Epithelial cell of proximal tubule (primary cell): ENCODE measurements at places on chromosomes 12 and 14.
A peak's percentile ranks its signal among the peaks of the same experiment; 100 is the strongest.

DNA sequence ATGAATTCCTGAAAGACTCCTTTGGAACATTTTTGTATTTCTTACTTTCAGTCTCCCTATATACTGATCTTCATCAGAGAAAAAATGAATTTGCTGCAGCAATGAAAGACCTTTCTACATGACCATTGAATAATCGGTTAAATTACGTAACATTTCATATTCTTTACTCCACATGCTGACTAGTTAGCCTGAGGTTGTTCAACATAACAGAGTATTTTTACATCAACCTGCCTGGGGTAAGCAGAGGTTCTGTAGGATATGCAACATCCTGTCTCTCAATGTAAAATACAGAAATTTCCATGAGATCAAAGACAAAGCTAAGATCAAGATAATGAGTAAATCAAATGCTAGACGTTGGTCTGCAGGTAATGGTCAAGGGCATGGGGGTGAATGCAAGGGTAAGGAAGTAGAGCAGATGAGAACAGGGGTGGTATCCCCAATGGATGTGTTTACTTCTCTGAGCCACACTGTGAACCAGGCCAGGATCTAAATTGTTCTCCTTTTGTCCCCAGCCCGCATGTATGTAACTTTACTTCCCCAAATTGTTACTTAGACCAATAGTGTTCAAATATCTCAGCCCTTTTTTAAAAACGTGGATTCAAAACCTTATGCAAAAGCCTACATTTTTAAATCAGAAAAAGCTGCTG, 45.4 kb downstream of the DUSP6 start:
- DNase-seq = no peak

DNA sequence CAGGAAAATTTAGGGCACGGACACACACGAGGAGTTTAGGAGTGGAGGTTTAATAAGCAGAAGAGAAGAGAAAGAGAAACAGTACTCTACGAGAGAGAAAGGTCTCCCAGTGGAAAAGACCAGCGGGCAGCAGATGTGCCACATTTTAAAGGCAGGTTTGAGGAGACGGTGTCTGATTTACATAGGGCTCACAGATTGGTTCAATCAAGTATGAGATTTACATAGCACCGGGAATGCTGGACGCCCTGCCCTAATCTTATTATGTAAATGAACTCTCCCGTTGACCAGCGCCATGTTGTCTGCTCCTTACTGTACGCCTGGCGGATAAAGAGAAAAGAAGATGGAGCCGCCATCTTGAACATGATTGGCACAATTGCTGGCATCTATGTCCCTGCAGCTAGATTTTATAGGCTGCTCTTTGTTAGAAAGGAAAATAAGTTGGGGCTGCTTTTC, 17.9 kb downstream of the NFKBIA start:
- DNase-seq = no peak

GRCh38 chr14:56515739-56516138, 63.9 kb upstream of the TMEM260 start:
- no peak for DNase-seq

- no peak for DNase-seq
Observed at GRCh38 chr14:65210118-65210821, 108.0 kb upstream of the MAX start.

DNA sequence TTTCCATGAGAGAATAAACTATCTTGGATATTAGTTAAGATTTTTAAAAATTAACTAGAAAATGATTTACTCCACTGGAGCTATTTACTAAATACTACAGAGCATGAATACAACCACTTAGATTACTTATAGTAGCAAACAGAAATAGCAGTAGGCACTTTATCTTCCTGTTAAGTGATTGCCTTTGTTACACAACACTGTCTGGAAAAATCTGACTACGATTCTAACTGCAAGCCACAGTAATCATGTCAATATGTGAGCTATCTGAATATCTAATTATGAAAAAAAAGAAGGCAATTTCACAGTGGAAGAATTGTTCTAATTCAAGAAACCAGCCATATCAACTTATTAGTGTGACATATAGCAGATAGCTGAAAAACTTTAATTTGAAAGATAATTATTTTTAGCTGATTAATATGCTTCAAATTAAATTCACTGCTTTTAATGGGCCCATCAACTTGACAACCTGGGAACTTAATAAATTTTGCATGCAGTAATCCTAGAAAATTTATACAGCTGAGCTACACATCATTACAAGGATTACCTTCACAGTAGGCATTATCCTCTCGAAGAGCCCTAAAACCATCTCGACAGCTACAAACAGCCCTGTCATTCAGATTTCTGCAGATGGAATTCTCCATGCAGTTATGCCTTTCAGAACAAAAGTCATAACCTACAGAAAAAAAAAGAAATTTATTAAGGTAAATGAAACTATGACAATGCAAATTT, 172.8 kb downstream of the NELL2 start:
- DNase-seq = no peak

- DNase-seq = peak; percentile 10
Observed at GRCh38 chr12:44000309-44000952, 164.6 kb downstream of the TMEM117 start.

GRCh38 chr12:131061041-131061806, 107.5 kb downstream of the ADGRD1 start:
- DNase-seq = no peak

DNA sequence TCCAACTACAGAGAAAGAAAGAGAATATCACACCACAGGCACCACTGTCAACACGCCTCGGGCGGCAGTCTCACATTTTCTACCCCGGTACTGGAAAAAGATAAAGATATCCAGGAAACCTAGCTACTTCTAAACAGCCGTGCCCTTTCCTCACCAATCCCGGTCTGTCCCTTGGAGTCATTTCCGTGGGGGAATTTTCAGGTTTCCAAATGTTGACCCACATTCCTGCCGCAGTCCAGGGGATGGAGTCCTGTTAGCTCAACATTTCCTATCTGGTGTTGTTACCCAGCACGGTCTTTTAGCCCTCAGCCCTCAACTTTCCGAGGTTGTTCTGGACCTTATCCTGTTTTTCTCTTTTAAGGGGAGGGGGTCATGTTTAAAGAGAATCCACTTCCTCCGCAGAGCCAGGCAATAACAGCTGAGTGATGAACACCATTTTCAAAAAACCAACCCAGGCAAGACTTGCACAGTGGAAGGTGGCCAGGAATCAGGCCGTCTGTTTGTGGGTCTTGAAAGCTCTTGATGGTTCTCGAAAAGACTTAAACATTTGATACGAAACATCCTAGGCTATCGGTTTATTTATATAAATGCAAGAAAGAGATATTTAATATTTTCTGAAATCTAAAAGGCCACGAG, 4.6 kb downstream of the SSH1 start:
- DNase-seq = no peak

DNA sequence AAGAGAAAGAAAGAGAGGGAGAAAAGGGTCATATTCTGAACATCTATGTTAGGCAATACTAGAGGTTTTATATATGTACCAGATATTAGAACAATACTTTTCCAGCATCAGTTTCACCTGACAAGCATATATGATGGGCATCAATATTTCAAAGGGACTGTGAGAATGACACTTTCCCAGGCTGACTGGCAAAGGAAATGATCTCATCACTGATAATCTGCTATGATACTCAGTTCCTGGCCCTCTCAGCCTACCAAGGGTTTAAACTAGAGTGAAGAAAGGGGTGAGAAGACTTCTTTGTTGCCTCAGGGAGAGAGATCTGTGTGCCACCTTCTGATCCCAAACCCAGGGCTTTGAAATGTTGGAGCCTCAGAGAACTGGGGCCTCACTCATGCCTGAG, 183.5 kb downstream of the TTC8 start:
- no peak for DNase-seq

DNA sequence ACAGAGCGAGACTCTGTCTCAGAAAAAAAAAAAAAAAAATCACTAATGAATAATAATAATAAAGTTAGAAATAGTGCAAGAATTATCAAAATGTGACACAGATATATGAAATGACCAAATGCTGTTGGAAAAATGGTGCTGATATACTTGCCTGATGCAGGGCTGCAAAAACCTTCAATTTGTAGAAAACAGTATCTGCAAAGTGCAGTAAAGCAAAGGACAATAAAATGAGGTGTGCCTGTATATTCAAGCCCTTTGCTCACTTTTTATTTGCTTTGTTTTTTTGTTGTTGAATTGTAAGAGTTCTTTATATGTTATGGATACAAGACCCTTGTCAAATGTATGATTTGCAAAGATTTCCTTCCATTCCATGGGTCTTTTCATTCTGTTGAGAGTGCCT, 9.0 kb upstream of the PAPOLA start:
- no peak for DNase-seq

- DNase-seq = no peak
Observed at GRCh38 chr12:48379794-48380193, 29.1 kb upstream of the ZNF641 start.

- DNase-seq = no peak
Observed at GRCh38 chr12:7361265-7361664, 57.4 kb downstream of the ACSM4 start.

GRCh38 chr12:6148061-6148460, 23.6 kb upstream of the VWF start:
- DNase-seq = no peak

DNA sequence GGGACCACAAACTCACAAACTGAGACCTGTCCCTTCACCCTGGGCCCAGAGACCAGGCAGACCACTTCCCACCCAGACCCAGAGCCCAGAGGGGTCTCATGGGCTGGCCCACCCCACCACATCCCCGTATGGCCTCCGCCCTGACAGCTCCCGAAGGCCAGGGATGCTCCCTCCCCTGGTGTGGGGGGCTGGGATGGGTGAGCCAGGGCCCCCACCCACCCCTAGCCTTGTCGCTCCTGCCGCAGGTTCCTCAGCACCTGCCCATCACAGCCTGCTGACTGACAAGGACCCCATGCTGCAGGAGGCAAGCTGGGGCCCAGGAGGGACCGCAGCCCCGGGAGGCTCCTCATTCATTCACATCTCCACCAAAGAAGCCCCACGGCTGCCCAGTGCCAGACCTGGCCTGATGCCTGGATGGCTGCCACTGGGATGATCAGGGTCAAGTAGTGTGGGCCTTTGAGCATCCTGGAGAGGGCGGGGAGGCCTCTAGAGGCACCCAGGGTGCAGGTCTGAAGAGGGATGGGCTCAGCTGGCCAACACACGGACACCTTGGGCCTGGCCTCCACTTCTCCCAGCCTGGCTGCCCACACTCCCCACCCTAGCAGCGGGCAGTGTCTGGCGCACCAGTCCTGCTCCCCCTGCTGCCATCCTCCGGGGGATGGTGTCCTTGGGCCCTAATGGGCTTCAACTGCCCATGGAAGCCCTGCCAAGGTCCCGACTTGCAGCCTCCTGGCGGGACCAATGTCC, 24.7 kb upstream of the GPR132 start:
- DNase-seq = no peak

GRCh38 chr12:111361717-111362576, 6.9 kb downstream of the PHETA1 start:
- no peak for DNase-seq

DNA sequence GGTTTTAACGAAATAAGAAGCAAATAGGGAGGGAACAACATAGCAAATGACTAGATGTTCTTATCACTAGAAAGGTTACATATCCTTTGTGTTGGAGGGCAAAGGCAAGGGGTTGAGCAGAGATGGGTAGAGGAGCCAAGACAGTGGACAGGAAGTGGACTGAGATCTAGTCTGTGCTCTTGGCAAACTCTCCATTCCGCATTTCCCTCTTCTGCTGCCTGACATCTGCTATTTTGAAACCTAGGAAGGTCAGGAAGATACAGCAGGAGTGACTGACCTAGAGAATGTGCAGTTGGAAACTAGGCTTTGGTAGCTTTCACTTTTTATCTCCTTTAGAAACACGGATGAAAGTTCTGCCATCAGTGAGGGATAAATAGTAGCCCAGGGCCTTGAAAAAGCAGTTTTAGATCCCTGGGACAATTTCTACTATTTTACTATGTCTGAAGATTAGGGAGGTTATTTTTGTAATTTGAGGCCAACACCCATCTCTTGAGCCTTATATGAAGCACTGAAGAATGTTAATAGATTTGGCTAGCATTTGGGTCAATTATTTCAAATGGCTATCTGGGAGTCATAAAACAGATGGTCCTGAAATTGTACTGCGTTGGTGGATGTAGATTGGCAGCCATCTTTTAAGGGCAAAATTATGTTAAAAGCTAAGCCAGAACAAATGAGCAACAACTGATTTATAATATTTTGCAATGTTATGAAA, 410.3 kb downstream of the PCNX1 start:
- DNase-seq = no peak

- no peak for DNase-seq
Observed at GRCh38 chr12:130530429-130530828, 185.7 kb downstream of the RIMBP2 start.

GRCh38 chr12:56941299-56942017, 7.2 kb upstream of the SDR9C7 start:
- peak; percentile 27 for DNase-seq

DNA sequence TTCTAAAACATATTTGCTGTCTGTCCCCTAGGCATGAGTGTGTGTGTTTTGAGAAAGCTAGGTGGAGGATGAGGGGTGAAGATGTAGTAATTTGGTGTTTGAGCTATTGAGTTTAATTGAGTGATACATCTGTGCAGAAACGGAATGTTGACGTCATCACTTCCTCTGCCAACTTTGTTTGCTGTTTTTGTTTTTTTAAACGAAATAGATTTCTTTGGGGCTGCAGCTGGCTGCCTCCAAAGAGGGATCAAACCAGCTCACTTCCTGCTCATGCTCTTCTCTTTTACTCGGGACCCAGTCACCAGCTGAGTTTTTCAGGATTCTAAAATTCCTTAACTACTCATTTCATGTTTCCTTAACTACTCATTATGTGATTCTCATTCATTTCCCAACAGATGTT, 19.5 kb upstream of the CRACR2A start:
- no peak for DNase-seq

DNA sequence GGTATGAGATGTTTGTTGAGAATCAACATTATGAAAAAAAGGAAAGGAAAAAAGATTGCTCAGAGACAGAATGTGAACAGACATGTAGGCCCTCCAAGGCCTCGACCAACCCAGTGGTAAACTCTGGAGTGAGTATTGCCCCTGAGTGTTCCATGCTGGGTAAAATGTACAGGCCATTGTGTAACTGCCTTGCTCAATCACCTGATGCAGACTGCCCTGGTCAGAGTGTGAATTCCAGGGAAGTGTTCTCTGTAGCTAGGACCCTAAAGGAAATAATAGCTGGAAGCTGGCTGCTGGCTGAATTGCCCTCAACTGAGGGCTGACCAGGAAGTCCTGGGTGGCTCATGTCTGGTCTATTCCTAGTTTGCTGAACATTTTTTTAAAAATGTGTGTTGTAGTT, 1081.4 kb upstream of the LRFN5 start:
- DNase-seq = no peak

DNA sequence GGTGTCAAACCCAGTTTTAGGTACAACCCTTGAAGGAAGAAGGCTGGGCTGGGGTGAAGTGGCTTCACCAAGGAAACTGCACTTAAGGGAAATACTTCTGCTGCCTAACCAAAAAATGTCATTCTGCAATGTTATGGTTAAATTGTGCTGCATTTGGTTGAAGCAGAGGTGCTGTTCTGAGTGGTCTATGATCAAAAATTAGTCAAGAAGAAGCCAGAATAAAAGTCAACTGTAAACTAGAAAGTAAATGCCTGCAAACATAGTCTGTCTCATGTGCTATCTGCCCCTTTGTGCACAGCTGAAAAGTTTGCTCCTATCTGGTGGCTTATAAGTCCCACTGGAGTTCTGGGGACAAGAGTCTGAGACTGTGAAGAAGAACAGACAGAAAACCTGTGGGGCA, 158.8 kb downstream of the C12orf42 start:
- DNase-seq = no peak
